ENCODE measurements at places on chromosomes 2 and 18.

DNA sequence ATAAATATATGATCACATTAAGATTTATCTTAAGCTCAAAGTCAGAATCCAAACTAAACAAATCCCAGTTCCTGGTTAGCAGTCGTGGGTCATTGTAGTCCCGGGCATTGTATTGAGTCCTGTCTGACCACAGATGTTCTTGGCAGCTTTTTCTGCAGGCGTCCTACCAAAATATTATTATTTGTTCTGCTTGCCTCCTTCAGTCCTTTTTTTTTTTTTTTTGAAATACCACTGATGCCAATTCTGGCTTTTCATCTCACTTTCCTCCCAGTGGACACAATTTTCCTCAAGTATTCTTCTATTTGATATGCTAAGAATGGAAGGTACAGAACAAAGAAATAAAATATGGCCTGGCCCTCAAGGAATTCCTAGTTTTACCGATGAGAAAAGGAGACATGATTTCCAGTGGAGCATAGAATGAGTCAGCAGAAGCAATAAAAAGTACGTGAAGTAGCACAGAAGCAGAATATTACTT lies 151.6 kb downstream of the CSRNP3 start:
- DNase-seq: no peak

DNA sequence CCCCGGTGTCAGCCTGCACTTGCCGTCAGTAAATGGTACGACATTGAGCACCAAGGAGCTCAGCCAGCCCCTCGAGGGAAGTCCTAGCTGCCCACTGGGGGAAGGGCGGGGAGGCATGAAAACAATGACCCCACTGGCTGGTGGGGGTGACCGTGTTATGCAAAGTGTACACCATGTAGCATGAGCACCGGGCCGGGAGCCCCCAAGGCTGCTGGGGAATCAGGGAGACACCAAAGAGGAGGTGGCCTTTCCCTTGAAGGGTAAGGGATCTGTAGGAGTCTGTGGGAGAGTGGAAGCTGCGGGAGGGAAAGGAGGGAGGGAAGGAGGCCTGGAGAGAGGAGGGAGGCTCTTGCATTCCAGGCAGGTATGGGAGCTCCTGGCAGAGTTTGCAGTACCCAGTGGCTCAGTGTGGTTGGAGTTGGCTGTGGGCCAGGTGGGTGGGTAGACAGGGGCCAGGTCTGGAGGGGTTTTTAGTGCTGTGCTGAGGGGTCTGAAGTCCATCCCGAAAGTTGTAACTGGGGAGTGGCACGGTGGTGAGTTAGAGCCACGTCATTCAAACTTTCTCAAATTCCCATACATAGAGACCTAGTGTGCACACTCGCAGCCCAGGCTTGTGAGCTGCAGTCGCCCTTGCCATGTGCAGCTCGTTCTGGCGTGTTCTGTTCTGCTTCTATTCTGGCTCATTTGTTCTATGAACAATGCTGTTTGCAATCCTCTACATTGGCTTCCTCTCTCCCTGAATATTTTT lies 22.4 kb downstream of the RRM2 start:
- DNase-seq: no peak

DNA sequence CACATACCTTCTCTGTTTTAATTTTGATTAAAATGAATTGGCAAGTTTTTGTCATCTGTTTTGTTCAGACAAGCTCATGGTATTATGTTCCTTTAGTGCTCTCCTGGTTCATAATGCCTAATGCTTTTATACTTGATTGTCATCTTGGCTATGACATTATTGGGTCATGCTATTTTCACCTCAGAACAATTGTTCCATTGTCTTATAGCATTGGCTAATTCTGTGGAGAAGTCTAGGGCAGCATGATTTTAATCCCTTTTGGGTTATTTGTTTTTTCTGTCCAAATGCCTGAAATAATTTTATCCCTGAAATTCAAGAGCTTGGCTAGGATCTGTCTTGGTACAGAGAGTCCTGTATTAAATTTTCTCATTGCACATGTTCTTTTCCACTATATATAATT lies 83.8 kb upstream of the CCDC85A start:
- no peak for DNase-seq

DNA sequence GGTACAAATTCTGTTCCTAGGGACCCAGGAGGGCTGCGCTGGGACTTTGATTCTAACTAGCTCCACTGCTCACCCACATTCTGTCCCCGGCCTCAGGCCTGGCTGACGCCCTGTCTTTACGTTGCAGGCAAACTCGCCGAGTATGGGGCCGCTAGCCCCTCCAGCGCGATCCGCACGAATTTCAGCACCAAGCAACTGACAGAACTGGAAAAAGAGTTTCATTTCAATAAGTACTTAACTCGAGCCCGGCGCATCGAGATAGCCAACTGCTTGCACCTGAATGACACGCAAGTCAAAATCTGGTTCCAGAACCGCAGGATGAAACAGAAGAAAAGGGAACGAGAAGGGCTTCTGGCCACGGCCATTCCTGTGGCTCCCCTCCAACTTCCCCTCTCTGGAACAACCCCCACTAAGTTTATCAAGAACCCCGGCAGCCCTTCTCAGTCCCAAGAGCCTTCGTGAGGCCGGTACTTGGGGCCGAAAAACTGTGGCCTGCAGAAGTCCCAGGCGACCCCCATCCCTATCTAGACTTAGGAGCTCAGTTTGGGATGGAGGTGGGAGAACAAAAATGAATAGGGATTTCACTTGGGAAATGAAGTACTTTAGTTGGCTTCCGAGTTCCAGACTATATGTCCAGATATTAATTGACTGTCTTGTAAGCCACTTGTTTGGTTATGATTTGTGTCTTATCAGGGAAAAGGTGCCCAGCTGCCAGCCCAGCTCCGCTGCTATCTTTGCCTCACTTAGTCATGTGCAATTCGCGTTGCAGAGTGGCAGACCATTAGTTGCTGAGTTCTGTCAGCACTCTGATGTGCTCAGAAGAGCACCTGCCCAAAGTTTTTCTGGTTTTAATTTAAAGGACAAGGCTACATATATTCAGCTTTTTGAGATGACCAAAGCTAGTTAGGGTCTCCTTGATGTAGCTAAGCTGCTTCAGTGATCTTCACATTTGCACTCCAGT lies 1.5 kb downstream of the HOXD1 start:
- DNase-seq: no peak

- no peak for DNase-seq
Observed at GRCh38 chr2:27290549-27290948, 8.3 kb downstream of the TRIM54 start.

DNA sequence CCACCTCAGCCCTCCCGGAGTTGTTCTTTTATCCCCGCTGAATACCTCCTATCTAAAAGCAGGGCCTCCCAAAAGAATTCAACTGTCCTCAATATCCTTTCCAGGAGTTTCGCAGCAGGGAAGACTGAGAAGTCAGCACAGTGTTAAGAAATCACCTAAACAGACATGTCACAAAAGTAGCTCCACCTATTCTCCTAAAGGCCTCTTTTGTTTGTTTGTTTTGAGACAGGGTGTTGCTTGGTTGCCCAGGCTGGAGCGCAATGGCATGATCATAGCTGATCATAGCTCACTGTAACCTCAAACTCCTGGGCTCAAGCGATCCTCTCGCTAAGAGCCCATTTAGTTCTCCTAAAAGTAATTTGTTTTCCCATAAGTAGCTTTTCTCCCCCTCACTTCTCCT lies 53.8 kb downstream of the TEX44 start:
- DNase-seq: no peak

- no peak for DNase-seq
Observed at GRCh38 chr2:197885587-197885986, 81.2 kb downstream of the PLCL1 start.

- no peak for DNase-seq
Observed at GRCh38 chr2:69594341-69594740, 49.2 kb downstream of the AAK1 start.

DNA sequence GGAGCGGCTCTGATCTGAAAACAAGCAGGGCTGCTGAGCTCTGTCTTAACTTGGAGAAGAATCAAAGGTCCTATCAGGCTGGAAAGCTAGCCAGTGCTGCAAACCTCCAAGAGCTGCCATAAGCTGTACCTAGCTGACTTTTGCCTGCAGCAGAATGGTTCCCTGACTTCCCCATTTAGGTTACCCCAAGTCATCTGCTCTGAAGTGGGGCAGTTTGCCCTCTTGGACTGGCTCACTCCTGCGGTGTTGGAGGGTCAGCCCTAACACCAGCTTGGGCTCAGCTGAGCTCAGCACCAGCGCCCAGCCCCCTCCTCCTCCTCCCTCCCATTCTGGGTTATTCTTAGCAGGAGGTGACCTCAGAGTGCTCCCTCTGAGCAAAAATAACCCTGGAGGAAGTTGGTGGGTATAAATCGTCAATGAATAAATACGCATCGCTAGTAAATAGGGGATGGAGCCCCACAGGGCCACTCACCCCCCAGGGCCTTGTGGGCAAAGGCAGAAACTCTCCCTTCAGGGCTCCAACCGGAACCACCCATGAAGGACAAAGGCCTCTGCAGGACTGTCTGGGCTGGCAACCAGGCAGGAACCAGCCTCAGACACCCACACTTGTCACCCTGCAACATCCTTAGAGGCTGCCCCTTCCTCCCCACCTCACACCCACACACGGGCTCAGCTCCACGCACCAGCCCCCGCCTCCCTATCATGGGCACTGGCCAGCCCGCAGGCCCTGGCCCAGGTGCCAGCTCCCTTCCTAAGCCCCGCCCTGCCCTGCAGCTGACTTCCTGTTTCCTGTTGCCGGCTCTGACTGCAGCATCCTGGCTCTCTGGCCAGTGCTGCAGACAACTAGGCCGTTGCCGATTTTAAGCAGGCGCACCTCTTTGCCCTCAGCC lies 46.9 kb downstream of the DNMT3A start:
- DNase-seq: peak; percentile 81

DNA sequence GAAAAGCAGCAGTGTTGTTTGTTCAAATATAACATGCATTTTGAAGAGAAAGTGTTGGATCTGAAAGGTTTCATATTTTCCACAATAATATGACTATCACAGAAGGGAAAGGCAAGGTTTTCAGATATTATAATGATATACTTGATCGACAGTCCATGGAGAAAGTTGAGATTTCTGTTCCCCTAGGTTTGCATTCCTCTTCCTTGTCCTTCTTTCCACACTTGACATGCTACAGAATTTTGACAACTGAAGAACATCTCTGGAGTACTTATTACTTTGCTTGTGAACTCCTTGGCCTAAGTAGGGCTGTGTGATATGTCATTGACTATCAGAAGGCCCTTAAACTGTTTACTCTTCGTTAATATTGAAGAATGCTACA lies 46.5 kb downstream of the TMEFF2 start:
- DNase-seq: no peak

- DNase-seq: no peak
Observed at GRCh38 chr2:43524177-43524965, 71.5 kb downstream of the THADA start.

DNA sequence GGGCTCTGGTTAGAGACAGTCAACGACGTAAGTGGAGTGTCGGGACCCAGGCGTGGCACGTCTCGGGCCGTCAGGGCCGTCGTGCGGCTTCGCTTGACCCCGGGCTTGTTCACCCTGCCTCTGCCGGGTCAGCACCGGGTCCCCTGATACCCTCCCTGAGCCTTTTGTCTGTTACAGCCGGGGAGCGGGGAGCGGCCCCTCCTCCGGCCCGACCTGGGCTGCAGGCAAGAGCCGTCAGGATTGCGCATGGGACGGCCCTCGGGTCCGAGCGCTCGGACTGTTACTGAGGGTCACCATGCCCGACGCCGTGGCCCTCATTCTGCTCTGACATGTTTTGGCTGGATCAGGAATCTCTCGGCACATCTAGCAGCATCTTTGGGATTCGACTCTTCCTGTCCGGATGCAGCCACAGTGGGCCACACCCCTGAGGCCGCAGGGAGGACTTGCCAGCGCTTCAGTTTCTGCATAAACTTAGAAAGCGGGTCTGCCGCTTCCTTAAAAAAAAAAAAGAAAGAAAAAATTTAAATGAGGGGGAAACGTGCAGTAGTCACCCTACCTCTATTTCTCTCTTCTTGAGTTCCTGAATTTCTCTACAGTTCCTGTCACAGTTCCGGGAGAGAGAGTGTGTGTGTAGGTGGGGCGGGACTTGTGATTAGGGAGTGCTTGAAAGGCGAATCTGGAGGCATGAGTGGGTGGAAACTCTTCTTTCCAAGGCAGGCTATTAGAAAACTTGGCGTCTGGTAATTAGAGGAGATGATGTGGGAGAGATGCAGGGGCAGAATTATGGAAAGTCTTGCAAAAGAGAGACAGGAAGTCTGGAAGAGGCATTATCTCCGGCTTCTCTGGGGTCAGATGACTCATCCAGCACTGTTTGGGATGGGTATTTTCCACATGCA lies 909 bp downstream of the TMEM87B start:
- DNase-seq: no peak

DNA sequence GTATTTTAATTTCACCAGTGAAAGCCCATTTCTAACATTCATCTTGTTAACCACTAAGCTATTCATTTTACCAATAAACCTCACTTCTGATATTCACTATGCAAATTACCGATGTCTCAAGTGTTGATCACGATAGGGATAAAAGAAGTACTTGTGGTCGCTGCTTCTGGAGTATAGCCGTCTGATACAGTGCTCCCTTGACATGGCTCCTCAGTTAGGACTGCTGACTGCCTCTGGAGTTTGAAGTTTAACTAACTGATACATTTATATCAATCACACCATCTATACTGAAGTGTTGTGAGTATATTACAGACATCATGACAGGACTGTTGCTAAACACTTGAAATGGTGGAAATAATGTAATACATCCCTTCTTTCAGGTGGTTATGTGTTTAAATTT lies 95.6 kb downstream of the EHBP1 start:
- no peak for DNase-seq

DNA sequence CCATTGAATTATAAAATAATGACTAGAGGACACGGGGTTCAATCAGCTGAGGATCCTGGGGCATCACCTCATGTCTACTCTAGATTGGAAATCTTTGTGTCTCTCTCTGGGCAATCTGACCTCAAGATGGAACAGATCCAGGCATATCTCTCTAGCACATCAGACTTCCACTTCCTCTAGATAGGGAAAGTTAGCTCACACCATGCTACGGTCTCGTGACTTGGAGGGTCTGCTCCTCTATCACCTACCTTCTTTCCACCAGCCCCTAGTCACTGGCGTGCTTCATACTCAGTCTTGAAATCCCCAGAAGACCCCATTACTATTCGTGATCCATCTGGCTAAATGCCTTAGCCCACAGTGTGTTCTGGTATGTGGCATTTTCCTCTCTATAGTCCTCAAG lies 148.8 kb downstream of the ANKRD44 start:
- no peak for DNase-seq

- no peak for DNase-seq
Observed at GRCh38 chr2:152396051-152396511, 61.1 kb downstream of the FMNL2 start.

DNA sequence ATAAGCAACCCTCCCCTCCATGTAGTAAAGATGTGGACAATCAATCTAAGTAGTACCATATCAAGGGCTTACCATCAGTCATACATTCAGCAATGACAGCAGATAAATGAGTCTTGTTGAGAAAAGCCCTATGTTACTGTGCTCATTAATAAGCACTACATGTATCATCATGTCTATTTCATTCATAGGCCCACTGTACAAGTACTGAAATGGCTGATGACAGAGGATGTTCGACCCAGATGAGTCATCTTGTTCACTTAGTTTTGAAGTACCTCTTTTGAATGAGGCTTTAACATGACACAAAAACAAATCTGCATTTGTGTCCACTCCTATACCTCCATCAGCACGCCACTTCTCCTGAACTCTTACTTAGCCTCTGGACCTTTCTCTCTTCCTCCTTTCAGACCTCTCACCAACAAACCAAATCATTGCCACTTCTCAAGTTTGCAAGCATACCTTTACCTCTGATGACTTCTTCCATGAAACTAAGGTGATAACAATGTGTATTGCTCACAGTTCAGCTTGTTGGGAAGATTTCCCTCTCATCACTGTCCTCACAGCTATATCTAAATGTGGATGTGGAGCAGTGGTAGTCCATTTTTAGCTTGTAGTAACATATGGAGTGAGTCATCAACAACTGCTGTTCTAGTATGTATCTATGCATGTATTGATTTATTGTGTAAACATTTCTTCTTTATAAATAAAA lies 921.0 kb upstream of the SLC39A10 start:
- peak; percentile 5 for DNase-seq

GRCh38 chr2:168348076-168348475 lies 100.7 kb upstream of the STK39 start:
- DNase-seq: no peak
